ENCODE measurements at places on chromosomes 3 and 15.

- DNase-seq, result no peak
These were observed 2.8 kb downstream of the GOLGA8A start for GRCh38 chr15:34434627-34435305.

DNA sequence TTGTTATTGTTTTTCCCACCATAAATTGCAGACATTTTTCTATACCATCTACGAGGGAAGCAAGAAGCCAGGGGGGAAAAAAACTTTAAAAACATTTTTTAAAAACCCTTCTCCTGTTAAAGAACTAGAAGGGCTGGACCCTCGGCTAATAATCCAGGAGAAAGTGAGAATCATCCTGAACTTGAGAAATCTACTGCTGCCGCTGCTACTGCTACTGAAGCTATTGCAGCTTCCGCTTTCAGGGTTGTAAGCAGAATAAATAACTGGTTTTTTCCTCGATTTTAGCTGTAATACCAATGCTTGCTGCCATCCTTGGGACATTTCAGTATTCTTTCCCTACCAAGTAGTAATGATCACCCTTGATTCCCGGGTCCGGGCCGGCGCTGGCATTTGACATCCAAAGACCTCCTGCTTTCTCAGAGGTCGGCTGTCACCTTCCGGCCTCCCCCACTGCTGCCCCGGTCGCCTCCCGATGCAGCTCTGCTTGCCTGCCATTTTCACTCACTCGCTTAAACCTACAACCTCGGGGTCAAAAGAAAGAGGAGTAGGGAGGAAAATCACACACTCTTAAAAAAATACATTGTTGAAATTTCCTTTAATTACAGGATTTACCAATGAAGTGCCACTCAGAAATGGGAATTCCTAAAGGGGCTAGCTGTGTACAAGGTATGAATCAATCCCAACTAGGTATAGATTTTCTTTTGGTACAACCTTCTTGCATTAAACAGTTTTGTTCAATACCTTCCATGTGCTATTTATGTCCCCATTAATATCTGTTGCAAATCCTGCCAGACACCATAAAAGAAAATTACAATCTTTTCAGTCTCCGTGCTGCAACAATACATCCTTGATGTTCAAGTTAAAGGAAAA is 674 bp upstream of the MECOM start:
- DNase-seq, result no peak

GRCh38 chr15:78032671-78033070 is 44.8 kb downstream of the TBC1D2B start:
- no peak for DNase-seq

DNA sequence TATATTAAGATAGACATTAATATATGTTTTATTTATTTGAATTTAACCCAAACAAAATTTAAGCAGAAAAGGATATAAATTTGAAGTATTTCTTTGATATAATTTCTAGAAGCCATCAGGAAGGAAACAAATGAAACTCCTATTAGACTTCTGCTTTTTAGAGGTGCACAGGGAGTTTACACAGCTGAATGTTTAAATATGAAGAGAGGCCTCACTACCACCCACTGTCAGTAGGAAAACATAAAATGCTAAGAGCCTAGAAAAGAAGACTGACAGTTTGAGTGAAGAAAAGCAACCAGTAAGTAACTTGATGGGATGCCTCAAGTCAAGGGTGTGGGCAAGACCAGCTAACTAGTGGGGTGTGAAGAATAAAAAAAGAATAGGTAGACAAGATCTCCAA is 19.7 kb downstream of the PLSCR2 start:
- no peak for DNase-seq

DNA sequence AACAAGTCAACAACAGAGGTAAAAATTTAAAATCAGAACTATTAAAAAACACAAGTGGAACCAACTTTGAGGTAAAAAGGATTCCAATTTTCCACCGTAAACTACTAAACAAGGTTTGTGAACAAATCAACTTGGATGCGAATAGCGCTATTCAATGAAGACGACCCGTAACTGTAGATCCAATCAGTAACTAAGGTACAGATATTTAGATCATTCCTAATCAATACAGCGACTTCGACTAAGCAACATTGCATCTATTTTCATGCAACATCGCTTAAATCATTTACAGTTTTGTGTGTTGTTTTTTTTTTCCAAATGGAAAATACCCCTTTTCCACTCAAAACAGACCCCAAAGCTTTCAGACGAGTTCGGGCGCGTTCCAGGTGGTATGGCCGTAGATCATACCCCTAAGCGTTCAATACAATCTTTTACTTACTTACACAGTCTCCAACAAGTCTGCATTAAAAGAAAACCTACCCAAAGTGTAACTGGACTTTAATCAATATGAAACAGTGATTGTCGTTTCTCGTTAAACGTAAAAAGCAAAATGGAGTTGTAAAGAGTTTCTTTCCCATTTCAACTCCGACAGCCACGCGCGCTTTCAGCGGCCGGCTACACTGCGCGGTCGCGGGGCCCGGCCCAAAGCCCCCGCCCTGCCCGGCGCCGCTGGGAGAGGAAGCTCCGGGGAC is 786 bp downstream of the RHOA start:
- DNase-seq, result no peak

- no peak for DNase-seq
These were observed 57.4 kb downstream of the UMPS start for GRCh38 chr3:124787476-124788195.

DNA sequence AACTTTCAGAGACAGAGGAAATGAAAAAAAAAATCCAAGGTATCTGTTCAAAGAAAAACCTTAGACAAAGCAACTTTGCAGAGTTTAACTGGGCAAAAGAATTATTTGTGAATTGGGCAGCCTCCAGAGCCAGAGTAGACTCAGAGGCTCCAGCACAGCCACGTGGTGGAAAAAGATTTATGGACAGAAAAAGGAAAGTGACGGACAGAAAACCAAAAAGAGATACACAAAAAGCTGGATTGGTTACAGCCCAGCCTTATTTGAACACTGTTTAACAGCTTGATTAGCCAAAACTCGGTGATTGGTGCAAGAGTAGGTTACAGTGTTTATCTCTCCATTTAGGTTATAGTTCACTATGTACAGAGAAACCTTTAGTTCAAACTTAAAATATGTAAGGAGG is 23.7 kb upstream of the GPD1L start:
- DNase-seq, result no peak

- DNase-seq, result no peak
These were observed 58.2 kb downstream of the OSTN start for GRCh38 chr3:191257286-191257685.

GRCh38 chr3:32336113-32336498 is 55.5 kb upstream of the CMTM7 start:
- no peak for DNase-seq

DNA sequence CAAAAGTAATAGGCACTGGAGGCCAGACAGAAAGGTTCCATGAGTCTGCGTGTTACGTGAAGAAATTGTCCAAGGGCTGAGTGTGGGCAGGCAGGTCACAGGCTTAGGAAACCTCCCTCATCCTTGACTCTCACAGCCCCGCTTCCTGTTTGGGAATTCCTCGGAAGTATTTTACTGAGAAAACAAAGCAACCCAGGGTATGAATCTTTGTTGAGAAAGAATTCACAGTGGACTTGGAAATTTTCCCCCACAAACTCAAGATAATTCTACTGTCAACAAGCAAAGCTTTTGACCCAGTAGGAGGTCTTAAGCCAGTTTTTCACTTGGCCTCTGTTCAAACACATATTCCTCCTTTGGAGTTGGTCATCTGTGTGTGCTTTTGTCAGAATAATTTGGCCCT is 377.1 kb upstream of the TPM1 start:
- DNase-seq, result no peak

- DNase-seq, result no peak
These were observed 211.1 kb downstream of the PDZRN3 start for GRCh38 chr3:73413619-73414018.

GRCh38 chr3:128579927-128580326 is 70.7 kb downstream of the RPN1 start:
- no peak for DNase-seq

DNA sequence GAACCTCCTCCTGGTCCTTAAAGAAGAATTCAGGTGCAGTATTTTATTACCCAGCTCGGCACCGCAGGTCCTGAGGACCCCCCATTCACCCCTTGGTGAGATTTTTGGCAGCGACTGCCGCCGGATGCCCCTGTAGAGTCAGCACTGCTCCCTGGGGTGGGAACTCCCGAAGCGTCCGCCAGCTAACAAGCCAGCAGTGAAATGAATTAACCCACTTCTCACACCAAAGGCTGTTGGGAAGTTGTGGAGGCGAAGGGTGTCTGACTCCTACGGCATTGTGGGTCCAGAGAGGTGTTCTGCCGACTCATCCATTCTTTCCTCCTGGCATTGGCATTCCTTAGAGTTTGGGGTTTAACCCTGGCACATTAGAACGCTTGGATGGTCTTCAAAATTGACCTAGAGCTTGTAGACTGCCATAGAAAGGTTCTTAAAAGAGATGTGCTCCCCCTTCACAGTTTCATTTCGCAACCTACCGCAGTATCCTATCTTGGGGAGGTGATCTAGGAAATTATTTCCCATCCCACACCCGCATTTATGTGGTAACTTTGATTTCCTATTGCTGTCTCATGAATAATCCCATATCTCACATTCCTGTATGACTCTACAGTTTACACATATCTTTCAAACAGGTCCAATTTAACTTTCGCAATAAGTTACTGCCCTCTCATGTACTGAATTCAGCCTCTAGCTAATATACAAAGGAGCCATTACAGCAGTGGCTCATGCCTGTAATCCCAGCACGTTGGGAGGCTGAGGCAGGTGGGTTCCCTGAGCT is 879 bp upstream of the EIF5A2 start:
- DNase-seq, result no peak

DNA sequence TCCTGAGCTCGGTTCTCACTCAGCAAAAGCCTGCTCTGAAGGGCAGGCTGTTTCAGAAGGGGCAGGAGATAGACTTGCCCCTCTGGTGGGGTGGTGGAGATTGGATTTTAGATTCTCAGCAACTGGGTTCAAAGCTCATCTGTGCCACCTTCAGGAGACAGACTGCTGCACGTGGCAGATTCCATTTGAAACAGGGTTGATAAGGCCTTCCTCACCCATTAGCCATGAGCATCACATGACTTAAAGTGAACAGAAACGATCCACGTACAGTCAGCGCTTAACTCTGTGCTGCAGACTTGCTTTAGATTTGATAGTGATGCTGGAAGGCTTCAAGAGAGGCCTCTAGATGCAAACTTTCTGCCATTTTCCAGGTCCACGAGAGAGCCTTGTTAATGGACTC is 35.0 kb upstream of the MGLL start:
- DNase-seq, result no peak

DNA sequence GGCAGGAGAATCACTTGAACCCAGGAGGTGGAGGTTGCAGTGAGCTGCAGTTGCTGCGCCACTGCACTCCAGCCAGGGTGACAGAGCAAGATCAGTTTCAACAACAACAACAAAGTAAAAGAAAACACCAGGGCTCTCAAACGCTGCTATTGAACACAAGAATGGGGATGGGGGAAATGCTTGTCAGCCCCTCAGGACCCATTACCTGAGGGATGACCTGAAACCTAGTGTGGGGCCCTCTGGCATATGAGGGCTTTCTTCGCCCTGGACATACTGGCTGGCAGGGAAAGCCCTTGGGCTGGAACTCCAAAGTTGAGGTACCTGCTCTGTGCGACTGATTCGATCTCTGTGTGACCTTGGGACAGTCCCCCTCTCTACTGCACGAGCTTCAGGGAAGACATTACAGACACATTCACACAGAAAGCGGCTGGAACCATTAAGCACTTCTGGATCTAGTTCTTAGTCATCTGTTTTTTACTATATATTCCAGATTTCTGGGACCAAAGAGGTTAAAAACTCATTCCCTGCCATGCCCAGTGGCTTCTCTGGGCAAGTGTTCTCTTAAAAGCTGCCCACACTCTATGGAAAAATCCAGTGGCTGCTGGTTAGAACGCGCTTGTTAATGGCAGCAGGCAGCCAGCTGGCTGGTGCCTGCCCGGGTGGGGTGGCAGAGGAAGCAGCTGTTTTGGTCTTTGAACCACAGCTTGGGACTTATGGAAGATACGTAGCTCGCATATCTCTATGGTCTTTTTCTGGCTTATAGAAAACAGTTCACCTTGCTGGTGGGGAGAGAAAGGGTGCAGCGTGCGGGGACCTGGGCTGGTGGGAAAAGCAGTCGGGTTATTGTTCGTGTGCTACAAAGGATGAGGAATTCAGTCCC is 57.2 kb downstream of the ATP1B3 start:
- no peak for DNase-seq

GRCh38 chr3:134309987-134310700 is 59.5 kb upstream of the RYK start:
- DNase-seq, result no peak

GRCh38 chr15:69087366-69087976 is 73.0 kb upstream of the GLCE start:
- DNase-seq, result no peak

DNA sequence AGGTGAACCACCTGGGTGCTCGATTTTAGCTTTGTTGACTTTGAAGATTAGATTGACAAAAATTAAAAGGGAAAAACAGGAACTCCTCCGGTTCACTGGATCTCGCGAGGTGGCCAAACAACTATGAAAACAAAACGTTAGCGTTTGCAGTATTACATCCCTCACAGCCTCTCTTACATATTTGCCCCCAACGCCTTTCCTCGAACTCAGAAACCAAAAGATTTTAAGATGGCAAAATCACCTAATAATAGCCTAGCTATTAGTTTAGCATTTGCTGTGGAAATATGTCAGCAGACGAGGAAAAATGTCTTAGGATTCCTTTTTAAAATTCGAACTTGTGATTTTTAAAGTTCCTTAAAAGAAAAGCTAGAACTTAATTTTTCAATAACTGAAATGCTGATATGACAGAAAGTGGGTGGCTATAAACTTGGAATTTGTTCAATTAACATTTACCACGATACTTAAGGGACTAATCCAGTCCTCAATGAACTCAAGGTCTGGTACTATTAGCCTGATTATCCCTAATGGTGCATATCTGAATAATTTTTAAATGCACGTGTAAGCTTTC is 491 bp upstream of the SENP7 start:
- no peak for DNase-seq

GRCh38 chr3:196650740-196651311 is 11.3 kb downstream of the NRROS start:
- DNase-seq, result no peak

DNA sequence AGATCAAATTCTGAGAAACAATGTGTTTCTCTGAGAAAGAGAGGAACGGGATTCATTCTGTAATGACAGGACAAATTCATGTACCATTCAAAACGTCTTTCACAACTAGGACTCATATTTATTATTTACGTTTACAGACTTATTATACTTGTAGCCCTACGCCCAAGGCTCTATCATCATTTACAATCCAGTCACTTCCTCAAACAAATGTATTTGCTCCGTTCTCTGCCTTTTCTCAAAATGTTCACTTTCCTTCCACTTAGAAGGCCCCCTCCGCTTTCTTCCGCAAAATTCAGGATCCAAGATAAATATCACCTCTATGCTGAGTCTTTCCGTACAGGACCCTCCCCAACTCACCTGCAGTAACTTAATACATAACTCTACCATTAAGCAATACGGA is 745 bp downstream of the RSL24D1 start:
- no peak for DNase-seq

- DNase-seq, result no peak
These were observed 11.5 kb downstream of the FEZF2 start for GRCh38 chr3:62361824-62362223.

GRCh38 chr3:63662500-63662899 is 10.0 kb downstream of the SNTN start:
- no peak for DNase-seq

Data from activated T-cell treated with anti-CD3 and anti-CD28 coated beads for 1 hour (primary cell).